ENCODE measurements at places on chromosomes 3 and 15. TPM values are rescaled to one million over a fixed set of nuclear protein-coding genes. Genes with fewer than 3 reads are reported as not detected.

DNA sequence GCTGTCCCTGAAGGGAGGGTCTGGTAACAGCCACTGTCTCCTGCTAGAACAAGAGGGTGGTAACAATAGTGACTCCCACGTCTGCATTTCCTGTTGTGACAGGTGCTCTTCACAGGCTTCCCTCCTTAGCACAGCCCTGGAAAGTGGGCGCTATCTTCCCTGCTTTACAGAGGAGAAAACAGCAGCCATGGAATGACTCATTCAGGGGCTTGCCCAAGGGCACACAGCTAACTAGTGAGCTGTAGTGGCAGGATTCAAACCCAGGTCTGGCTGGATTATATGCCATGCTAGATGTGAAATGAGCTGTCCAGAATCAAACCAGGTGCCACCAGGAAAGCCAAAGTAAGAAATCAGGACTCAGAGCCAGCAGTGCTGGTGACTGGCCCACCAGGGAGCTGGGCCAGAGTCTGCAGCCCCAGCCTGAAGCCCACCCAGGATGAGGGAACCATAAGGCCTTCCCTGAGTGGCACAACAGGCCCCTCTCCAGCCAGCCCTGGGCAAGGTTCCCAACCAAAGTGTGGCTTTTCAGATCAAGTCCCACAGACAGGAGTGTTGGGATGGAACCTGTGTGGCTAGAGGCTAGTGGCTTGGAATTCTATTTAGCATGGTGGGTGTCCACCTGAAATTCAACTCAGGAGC, 102.4 kb downstream of the ETFA start:
- peak; percentile 25 for DNase-seq

DNA sequence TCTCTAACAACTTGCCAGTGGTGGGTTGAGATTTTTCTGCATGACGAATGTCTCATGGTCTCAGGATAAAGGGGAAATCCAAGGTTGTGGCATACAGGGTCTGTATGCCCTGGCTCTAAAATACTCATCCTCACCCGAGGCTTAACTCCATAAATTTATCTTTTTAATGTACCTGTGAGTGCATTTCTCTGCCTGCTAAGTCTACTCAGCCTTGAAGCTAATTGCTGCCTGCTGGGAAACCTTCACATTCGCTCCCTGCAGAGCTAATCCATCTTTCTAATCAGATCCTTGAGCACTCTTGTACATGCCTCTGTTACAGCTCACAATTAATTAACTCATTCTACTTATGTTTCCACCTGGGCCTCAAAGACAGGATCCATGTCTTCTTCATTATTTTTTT, 93.8 kb downstream of the CMSS1 start:
- no peak for DNase-seq

DNA sequence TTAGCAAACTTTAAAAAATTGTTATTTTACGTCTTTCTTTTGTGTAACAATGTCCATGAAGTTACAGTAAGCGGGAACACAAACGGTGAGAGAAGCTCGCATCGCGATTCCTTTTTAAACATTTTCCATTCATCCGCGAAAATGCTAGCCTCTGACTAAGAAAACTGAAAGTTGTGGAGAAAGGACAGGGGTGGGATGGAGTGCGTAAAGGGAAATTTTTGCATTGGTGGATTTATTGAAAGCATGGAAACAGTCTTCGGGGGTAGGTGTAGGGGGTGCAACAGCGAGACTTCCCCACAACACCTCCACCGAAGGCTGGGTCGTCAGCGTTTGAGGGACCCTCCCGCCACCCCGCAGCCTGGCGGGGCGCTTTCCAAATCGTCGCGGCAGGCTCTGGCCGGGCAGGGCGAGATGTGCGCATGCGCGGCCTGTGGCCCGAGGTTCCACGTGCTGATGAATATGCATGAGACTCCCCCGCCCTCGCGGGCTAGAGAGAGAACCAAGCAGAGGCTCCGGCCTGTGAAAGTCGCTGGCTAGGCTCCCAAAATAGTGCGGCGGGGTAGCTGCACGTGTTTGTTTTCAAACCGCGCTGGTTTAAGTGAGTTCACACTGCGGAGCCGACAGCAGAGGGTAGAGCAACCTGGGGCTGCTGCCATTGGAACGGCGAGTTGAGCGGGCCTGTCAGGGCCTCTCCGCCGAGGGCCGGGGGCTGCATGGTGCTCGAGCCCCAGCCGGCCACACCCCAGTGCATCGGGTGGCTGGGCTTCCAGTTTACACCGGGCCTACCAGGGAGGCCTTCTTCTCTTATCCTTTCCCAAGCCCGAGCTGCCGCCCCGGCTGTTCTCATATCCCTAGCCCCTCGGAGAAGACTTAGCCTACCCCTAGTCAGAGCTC, 9.9 kb downstream of the ZIC1 start:
- DNase-seq: peak; percentile 95

Gene JAGN1
- 15.0 TPM for total RNA-seq

Gene CD200R1L
- total RNA-seq: not detected

GRCh38 chr15:83843471-83843871, 189.5 kb downstream of the ADAMTSL3 start:
- no peak for DNase-seq

Gene STAB1
- total RNA-seq: 0.52 TPM

- no peak for DNase-seq
Measured at GRCh38 chr3:29072611-29073010, 208.3 kb upstream of the RBMS3 start.

Gene SKOR1
- 0.11 TPM for total RNA-seq
